ENCODE measurements at places on chromosomes 6 and 20.

DNA sequence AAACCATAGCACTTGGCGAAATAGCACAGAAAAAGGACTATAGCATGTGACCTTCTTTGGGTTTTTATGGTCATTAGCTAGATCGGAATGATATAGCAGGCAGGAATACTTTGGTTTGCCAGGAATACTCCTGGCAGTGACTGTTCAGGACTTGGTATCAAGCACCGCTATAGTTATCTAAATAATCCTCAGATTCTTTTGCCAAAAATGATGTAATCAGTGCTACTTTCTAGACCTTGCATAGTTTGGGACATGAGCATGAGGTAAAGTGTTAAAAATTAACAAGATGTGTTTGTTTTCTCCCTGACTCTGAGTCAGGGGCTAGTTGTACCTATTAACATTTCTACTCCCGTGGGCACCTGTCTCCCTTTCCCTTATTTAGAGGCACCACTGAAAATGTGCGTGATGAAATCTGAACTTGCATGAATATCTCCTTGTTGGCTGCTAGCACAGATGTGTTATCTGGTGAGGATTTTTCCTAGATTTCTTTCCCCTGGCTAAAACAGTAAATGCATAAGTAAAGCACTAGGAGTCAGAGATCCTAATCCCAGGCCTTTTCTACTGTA, 511.0 kb downstream of the CDKAL1 start:
- no peak for DNase-seq

DNA sequence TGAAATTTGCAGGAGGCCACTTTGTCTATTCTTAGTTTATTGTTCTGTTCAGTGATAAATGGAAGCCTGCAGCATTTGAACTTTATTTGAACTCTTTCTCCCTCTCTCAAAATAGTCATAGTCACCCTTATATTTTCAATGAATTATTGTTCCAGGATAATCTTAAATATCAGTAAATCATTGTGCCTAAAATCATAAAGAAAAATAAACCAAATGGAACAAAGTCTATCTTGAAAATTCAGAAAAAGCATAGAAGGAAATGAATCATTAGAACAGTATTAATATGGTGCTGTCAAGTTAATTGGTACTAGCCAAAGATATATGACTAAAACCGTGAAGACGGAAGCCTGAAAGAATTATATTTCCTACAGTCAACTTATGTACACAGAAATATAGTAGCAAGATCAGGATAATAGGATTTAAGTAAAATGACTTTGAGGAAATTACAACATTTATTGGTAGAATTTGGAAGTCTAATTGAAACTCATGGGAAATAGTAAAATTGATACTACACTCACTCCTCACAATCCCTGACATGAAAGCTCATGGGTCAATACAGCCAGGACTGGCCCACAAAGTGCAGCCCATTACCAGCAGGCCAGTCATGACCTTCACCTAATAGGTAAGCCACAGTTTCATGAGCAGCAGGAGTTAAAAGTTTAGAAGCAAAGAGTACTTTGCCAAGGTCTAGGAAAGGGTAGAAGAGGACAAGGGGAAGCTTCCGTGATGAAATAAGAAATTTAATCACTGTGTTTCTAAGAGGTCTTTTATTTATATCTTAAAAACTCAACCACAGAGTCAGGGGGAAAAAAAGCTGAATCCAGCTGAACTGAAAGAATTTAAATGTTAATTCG, 119.9 kb upstream of the ENPP5 start:
- no peak for DNase-seq

- no peak for DNase-seq
These were observed 847.9 kb upstream of the FLRT3 start for GRCh38 chr20:15185322-15185721.

- DNase-seq: no peak
These were observed 142.5 kb upstream of the FERMT1 start for GRCh38 chr20:6265204-6265904.

DNA sequence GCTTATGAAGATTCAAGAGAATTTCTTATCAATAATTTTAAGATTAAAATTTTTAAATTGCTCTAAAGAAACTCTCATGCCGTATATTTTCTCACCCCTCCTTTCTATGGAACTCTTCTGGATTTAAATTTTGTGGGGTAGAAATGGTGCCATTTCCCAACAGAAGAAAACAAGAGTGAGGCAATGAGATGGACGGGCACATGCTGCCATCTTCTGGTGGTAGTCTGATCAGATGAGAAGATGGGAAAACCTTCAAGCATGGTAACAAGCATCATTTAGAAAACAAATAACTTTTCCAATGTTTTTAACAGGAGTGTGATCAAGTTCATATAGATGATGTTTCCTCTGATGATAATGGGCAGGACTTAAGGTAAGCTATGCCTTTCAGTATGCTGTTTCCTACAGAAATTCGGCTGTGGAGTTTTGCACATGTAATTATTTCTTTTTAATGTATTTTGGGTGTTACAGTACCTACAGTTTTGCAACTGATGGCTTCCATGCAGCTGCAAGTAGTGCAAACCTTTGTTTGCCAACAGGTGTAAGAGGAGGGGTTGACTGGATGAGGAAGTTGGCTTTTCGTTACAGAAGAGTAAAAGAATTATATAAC, 271.4 kb downstream of the EYA4 start:
- DNase-seq: peak; percentile 3

GRCh38 chr6:93105017-93105416, 314.3 kb downstream of the EPHA7 start:
- no peak for DNase-seq

- no peak for DNase-seq
These were observed 207.0 kb downstream of the THBS2 start for GRCh38 chr6:169046483-169047192.

- DNase-seq: no peak
These were observed 31.0 kb downstream of the SNX9 start for GRCh38 chr6:157853902-157854502.
